ENCODE measurements at places on chromosomes 6 and 20.

GRCh38 chr6:143553337-143553736, 41.8 kb upstream of the FUCA2 start:
- no peak for DNase-seq

- no peak for DNase-seq
Observed at GRCh38 chr6:89048985-89049384, 31.6 kb upstream of the PNRC1 start.

GRCh38 chr20:33673114-33673409, 1.2 kb downstream of the NECAB3 start:
- DNase-seq: no peak

DNA sequence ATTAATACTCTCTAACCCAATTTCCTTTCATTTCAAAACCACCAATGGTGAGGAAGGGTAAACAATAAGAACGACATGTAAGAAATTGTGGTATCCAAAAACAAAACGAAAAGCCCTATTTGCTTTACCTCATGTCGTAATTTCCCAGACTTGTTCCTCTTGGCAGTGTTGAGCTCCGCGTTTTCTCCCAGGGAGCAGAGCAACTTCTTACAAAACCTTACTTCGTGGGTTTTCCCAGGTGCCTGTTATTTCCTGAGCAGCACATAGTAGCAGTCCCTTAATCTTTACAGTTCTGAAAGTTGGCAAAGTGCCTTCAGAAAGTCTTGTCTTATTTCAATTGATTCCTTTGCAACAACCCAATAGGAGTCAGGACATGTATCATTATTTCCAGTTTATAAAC, 207.9 kb upstream of the MARCKS start:
- DNase-seq: no peak

DNA sequence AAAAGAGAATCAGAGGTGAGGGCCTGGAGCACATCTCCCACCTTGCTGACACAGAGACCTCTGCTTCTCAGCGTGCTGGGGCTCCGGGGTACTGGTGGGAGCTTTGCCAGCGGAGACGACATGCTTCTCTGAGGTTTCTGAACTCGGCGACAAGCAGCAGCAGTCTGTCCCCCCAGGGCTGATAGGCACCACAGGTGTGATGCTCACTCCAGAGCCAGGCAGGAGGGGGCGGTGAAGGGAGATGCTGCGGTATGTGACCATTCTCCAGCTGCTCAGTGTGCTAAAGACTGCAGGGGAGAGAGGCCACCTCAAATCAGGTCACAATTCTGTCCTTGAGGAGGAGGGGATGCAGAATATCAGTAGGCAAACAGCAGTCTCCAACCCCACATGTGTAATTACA, 219.9 kb downstream of the ALDH8A1 start:
- DNase-seq: no peak
